Ascending aorta (tissue), 2 donors: ENCODE measurements at places on chromosomes 1 and 21. TPM values are rescaled to one million over a fixed set of nuclear protein-coding genes. Genes with fewer than 3 reads are reported as not detected.

The SMCP gene
- not detected for total RNA-seq

The SPRR2A gene
- total RNA-seq, result not detected

DNA sequence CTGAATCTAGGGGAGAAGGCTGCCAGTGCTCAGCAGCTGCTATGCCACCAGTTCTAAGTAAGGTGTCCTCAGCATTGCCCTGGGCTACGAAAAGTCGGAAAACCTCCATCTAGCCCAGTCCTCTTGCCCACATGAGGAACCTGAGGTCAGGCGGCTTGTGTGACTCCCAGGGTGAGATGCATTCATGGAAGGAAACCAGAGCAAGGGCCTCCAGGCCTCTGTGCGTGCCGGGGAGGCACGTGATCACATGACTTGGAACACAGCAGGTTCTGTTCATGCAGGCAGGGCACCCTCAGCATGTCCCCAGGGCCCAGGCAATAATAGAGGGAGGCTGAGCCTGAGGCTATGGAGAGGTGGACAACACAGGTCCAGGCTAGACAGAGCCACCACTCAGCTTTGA, 312.5 kb upstream of the DUSP10 start:
- no peak for DNase-seq

The KIRREL1 gene
- 114 TPM for total RNA-seq

- DNase-seq, result no peak
These were observed 15.1 kb downstream of the MCOLN3 start for GRCh38 chr1:85033221-85033620.
